ENCODE measurements at places on chromosomes 13 and 19. TPM values are rescaled to one million over a fixed set of nuclear protein-coding genes. Genes with fewer than 3 reads are reported as not detected.
A peak's percentile ranks its signal among the peaks of the same experiment; 100 is the strongest.

The CAPN12 gene
- total RNA-seq: 7.1 TPM

The TMEM59L gene
- total RNA-seq: 1.7 TPM

The SHISA2 gene
- total RNA-seq: 13.2 TPM

The ZIC5 gene
- total RNA-seq: not detected

The PLPP2 gene
- total RNA-seq: 14.1 TPM

The ZNF723 gene
- total RNA-seq: not detected

DNA sequence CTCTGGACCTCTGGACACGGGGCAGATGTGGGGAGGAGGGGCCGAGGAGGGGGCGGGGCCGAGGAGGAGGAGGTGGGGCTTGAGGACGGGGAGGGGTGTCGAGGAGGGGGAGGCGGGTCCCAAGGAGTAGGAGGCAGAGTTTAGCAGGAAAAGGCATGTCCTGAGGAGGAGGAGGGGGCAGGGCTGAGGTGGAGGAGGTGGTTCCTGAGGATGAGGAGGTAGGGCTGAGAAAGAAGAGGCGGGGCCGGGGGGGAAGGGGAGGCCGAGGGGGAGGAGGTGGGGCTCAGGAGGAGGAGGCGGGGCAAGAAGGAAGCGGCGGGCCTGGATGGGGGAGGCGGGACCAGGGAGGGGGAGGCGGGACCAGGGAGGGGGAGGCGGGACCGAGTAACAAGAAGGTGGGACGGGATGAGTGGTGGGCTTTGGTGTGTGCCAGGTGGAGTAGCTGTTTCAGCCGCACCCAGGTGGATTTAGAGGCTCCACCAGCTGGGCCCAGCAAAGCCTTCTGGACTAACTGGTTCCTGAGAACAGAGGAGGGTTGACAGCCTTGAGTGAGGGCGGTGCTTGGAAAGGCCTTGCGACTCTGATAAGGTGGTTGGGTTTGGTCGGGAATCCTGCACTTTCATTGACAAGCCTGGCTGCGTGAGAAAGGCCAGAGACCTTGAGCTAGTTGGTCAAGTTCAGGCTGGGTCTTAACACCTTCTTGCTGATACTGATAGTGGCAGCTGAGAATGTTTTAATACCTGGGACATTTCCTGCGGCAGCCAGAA lies 7.7 kb downstream of the TECR start:
- no peaks in the 10 kb centered on the region for H3K27me3 ChIP-seq
- H3K36me3 ChIP-seq: no peaks in the 10 kb centered on the region
- H3K4me3 ChIP-seq: no peak overlapping the region
- DNase-seq: peak; percentile 53
- no peak overlapping the region for H3K27ac ChIP-seq

- no peak overlapping the region for H3K4me3 ChIP-seq
- H3K27ac ChIP-seq: no peak overlapping the region
- H3K4me1 ChIP-seq: no peaks in the 10 kb centered on the region
Observed at GRCh38 chr13:99995104-99995588, 13.6 kb downstream of the ZIC2 start.

DNA sequence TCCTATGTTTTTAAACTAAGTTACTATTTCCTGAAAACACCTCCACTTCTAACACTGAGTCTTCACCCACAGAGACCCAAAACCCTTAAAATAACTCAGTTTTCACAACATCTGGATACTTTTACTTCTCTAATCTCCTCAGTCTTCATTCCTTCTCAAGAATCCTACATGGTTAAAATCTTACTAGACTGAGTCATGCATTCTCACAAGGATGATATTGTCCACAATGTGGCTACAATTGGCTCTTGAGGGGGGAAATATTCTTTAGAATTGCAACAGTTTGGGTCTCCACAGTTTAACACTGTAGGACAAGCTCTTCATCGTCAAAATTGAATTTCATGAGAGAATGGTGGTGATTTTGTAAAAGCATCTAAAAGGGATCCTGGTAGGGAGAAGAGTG lies 397.1 kb downstream of the SLITRK5 start:
- no peaks in the 10 kb centered on the region for H3K4me1 ChIP-seq
- no peaks in the 10 kb centered on the region for H3K36me3 ChIP-seq
- DNase-seq: no peak
- H3K27me3 ChIP-seq: no peaks in the 10 kb centered on the region

DNA sequence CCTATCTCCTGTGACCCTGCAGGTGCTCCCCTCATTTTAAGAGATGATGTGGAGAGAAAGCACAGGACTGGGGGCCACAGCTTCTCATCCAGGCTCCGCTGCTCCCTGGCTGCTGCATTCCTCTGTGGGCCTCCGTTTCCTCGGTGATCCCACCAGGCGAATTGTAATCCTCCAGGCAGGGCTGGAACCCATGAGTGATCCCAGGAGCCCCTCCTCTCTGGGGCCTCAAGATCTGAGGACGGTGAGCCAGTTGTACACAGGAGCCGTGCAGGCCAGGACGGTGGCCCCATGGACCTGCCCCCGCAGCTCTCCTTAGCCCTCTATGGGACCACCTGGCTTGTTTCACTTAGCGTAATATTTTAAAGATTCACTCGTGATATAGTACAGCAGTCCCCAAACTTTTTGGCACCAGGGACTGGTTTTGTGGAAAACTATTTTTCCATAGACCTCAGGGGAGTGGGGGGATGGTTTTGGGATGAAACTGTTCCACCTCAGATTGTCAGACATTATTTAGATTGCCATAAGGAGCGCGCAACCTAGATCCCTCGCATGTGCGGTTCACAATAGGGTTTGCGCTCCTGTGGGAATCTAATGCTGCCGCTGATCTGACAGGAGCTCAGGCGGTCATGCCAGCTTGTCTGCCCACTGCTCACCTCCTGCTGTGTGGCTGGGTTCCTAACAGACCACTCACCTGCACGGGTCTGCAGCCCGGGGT lies 5.6 kb downstream of the FFAR3 start:
- no peak for DNase-seq
- H3K4me3 ChIP-seq: no peak overlapping the region
- no peaks in the 10 kb centered on the region for H3K36me3 ChIP-seq
- H3K27ac ChIP-seq: no peak overlapping the region
- peaks cover 4% of the 10 kb centered on the region for H3K27me3 ChIP-seq
- H3K4me1 ChIP-seq: no peaks in the 10 kb centered on the region

- H3K4me3 ChIP-seq: no peak overlapping the region
- H3K27me3 ChIP-seq: no peaks in the 10 kb centered on the region
- peaks cover 19% of the 10 kb centered on the region for H3K4me1 ChIP-seq
- H3K36me3 ChIP-seq: no peaks in the 10 kb centered on the region
Observed at GRCh38 chr19:6086068-6086788, 24.1 kb downstream of the RFX2 start.

DNA sequence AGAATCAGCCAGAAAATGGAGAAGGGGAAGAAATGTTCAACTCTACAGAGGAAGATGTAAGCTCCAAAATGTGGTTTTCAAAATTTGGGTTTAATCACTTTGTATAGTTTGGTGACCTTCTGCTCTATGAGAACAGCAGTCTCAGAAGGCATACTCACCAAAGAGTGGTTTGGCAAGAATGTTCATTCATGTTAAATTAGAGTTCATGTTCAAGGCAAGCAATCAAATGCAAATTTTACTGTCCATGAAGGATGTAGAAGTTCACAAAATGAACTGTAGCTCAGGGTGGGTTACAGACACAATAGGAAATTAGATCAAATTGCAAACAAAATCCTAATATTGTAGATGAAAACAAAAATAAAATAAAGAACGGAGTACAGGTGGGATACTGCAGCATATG lies 606.7 kb upstream of the PCDH20 start:
- no peaks in the 10 kb centered on the region for H3K36me3 ChIP-seq
- no peak for DNase-seq
- H3K27me3 ChIP-seq: no peaks in the 10 kb centered on the region
- H3K4me3 ChIP-seq: no peak overlapping the region
- no peak overlapping the region for H3K27ac ChIP-seq
- no peaks in the 10 kb centered on the region for H3K4me1 ChIP-seq

GRCh38 chr13:114263578-114263977 lies 17.8 kb upstream of the UPF3A start:
- no peaks in the 10 kb centered on the region for H3K4me1 ChIP-seq
- H3K4me3 ChIP-seq: no peak overlapping the region
- H3K27me3 ChIP-seq: no peaks in the 10 kb centered on the region
- H3K27ac ChIP-seq: no peak overlapping the region
- no peak for DNase-seq

GRCh38 chr19:6680141-6680540 lies 10.2 kb upstream of the TNFSF14 start:
- H3K27me3 ChIP-seq: no peaks in the 10 kb centered on the region
- no peak for DNase-seq
- no peak overlapping the region for H3K4me3 ChIP-seq
- H3K36me3 ChIP-seq: no peaks in the 10 kb centered on the region

- H3K36me3 ChIP-seq: no peaks in the 10 kb centered on the region
- H3K4me1 ChIP-seq: no peaks in the 10 kb centered on the region
- peaks cover 3% of the 10 kb centered on the region for H3K27me3 ChIP-seq
- peak overlapping the region; percentile 79 for H3K27ac ChIP-seq
Observed at GRCh38 chr13:110109910-110110309, 197.0 kb downstream of the COL4A1 start.

DNA sequence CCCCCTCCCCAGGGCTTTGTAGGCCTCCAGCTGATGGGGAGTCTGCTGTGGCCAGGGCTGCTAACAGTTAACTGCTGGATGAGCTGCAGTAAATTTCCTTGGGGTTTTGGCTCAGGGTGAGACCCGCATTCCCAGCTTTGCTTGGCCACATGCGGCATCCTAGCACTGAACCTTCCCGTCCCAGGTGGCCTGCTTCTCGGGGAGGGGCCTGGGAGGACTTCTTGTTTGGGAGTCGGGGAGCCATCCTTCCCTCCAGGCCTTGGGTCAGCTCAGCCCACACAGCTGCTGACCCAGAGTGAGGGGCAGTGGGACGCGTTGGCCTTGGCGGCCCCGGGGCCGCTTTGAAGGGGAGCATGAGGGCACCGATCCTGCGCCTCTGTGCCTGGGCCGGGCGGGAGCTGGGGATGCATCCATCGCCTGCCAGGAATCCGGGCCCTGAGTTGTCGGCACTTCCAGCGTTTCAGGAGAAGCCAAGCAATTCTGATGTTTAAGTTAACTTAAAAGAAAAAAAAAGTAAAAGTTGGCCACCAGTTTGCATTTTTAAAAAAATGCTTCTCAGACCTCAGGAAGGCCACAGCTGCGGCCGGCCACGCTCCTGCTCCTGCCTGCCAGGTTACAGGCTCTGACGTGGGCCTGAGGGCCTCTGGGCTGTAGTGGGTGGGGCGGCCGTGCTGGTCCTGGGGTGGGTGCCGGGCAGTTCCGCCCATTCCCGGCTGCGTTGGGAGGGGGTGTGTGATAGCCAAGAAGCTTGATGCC lies 27.7 kb downstream of the CRTC1 start:
- H3K4me1 ChIP-seq: peaks cover 21% of the 10 kb centered on the region
- H3K36me3 ChIP-seq: no peaks in the 10 kb centered on the region
- no peaks in the 10 kb centered on the region for H3K27me3 ChIP-seq
- H3K27ac ChIP-seq: peak overlapping the region; percentile 4

DNA sequence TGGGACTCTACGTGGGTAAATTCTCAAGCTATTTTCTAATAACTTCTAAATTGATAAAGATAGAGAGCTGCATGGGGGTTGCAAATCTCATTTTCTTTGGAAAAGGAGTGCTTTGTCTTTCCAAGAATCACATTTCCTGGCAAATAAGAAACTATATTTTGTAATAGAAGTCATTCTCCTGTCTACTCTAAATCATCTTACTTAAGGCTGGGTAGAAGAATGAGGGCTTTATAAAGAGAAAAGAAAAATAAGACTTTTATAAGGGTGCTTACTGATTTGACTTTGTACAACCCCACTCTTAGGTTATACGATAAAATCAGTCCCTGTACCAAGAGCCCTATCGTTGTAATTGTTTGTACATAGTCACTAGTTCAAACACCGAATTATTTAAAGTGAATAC lies 14.9 kb downstream of the ITGBL1 start:
- DNase-seq: no peak
- no peak overlapping the region for H3K4me3 ChIP-seq
- H3K27ac ChIP-seq: no peak overlapping the region
- no peaks in the 10 kb centered on the region for H3K36me3 ChIP-seq

Measured in lung (tissue), 17 donors.